ENCODE measurements at places on chromosomes 2 and 18.
A peak's percentile ranks its signal among the peaks of the same experiment; 100 is the strongest.

DNA sequence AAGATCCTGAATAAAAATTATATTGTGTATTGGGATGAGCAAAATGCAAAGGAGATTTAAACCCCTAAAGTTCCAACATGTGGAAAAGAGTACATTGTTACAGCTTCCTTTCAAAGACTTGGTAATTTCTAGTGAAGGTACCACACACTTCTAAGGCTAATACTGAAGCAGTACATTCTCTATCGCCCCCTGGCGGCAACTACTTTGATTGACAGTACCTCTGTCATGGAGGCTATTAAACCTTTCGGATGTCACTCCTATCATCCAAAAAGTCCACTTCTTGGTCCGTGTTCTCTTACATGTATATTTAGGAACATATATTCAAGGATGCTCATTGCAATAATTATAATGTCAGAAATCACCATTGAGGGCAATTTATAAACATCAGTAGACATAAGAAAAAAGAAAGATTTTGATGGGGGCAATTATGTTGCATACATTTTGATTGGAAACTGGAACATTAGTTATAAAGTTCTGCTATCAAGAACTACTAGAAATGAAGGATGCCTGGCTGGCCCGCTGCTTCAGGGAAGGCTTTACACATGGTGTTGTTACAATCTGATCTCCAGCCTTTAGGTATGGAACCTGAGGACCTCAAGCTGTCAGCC is 601.6 kb downstream of the CPS1 start:
- peak; percentile 41 for DNase-seq

DNA sequence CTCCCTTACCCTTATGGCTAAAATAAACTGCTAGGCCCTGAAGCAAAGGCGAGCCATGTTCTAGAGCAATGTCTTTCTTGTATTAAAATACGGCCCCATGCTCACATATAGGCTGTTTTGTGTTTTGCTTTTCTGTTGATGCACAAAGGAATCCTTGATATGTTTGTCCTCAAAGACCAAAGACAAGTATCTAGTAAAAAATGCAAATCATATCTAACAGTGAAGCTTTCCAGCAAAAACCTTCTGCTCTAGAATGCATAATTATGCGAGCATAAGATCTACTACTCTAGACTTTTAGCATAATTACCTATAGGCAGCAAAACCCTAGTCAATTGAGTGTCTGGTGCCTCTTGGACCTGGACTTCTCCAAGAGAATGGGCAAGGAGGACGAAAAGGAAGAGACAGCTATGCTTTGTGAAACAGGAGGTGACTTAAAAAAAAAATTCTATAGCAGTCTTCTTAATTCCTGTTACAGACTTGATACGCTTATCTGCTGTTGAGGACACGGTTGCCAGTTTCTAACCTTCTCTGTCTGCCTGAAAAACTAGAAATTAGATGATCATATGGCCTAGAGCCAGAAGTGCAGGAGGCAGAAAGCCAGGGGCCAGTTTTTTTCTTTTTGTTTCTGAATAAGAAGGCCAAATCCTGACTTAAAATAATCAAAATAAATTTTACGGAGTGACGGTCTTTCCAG is 1.5 kb upstream of the AMMECR1L start:
- no peak for DNase-seq

DNA sequence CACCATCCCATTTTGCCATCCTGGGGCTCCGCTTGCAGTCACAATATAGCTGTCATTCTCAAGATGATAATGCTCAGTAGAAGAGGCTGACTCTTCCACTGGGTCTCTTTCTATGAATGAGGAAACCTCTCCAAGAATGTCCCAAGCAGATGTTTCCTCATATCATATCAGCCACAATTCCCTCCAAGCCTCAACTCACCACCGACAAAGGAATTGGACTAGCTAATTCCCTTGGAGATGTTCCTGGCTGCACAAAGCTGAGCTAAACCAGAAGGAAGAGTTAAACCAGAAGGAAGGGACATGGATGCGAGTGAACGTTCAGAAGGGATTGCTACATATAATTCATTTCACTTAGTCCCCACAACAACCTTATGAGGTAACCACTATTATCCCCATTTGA is 65.0 kb upstream of the NPAS2 start:
- no peak for DNase-seq

DNA sequence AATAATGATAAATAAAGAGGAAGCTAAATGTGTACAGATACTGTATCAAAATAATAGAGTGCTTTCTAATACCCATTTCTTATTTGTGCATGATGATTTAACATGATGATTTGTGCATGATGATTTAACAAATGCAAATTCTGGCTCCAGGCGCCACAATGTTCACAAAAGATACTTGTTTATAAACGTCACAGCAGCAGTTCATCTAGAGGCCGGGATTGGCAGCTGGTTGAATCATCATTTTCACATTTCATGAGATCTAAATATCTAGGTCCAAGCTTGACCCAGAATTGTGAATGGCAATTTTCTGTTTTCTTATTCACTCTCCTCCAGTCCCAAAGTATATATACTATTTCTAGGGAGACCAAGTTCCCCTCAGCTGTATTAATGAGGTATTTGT is 322.0 kb downstream of the SUCLG1 start:
- no peak for DNase-seq

- no peak for DNase-seq
These were observed 97.9 kb upstream of the IL1R2 start for GRCh38 chr2:101893681-101894381.

DNA sequence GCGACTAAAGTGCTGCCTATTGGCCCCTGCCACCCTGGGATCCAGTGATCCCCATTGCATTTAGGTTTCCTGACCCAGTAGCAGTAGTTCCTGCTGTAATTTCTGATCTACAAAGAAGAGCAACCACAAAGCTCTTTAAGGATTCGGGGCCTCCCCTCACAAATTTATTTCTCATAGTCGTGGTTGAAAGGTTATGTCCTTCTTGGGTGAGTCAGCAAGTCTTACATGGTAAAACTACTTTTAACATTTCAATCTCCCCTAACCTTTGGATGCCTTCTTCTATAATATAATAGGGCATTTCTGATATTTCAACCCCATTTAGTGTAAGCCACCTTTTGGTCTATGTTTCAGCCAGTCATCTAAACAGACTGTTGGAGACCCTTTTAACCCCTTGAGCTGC is 14.9 kb downstream of the PIKFYVE start:
- DNase-seq, result no peak

- DNase-seq, result no peak
These were observed 1183.2 kb upstream of the ACVR2A start for GRCh38 chr2:146661473-146662096.

- DNase-seq, result no peak
These were observed 197.4 kb upstream of the HDAC4 start for GRCh38 chr2:239598011-239598731.

- DNase-seq, result no peak
These were observed 12.0 kb downstream of the DNAJC10 start for GRCh38 chr2:182728014-182728413.

- DNase-seq, result no peak
These were observed 1517.5 kb upstream of the PIK3C3 start for GRCh38 chr18:40437517-40437916.

- no peak for DNase-seq
These were observed 494 bp downstream of the ANKZF1 start for GRCh38 chr2:219230059-219230540.

GRCh38 chr2:185990861-185991525 is 252.4 kb downstream of the FSIP2 start:
- no peak for DNase-seq

DNA sequence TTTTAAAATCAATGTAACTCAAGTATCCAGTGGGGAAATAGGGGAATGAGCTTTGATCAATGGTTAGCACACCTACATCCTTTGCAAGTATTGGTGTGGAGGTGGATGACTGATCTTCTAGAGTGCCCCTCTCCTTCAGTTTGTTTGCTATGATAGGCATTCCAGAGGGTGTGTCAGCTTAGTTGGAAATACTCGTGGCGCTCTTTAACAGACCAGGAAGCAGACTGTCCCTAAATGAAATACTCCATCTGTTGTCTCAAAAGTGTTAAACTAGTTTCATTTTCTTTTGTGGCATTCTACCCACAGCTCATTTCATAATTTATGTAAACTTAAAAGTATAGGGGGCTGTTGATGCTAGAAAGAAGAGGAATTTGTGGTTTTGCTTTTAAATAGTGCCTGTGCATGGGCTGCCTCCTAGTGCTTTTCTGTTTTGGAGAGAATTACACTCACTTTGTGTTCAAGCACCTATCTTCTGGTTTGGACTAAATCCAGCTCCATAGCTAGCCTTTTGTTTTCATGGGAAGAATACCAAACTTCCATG is 66.2 kb downstream of the STAT1 start:
- no peak for DNase-seq

GRCh38 chr2:124915567-124915966 is 890.5 kb downstream of the CNTNAP5 start:
- DNase-seq, result no peak

DNA sequence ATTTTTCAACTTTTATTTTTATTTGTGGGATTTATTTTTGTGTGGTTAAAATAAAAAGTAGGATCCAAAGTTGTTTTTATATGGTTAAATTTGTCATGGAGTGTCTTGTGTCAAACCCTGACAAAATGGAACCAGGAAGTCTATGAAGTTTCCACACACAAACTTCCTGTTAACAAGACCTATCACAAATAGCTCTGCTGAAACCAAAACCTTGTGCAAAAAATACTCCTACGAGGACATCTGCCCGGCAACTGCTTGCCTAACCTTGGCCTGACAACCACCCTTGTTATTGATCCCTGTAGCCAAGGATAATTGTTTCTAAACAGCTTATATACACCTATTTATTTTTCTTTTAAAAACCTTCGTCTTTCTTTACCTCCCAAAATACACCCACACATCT is 389.6 kb downstream of the TRIB2 start:
- DNase-seq, result no peak

DNA sequence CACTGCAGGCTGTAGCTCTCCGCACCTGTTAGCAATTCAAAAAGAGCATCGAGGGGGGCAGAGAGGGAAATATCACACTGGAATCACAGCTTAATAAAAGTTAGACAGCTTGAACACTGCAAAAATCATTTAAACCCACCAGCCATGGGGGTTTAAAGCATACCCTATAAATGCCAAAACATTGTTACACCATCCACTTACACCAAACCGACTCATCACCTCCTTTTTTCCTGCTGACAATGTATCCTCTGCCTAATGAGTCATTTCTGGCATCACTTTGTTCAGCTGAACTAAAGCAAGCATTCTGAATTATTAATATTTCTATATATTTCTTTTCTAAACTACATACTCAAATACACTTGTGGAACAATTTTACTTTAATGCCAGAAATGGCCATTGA is 21.6 kb downstream of the MC4R start:
- DNase-seq, result no peak

GRCh38 chr2:192099742-192100141 is 95.0 kb downstream of the TMEFF2 start:
- DNase-seq, result no peak

DNA sequence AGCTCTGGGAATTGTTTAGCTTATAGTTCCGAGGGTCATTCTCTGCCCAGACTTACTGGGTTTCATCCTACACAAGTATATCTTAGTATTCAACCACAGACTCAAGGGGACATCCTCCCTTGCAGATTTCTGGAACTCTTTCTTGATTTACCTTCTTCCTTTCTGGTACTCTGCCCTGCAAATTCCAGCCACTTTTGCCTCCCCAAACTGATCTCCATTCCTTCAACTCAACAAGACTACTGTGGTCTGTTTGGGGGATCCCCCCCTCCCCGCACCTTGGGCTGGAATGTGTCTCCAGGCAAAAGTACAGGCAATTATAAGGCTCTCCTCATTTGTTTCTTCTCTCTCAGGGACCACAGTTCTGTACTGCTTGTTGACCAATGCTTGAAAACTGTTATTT is 13.4 kb downstream of the PHOSPHO2 start:
- DNase-seq, result no peak

DNA sequence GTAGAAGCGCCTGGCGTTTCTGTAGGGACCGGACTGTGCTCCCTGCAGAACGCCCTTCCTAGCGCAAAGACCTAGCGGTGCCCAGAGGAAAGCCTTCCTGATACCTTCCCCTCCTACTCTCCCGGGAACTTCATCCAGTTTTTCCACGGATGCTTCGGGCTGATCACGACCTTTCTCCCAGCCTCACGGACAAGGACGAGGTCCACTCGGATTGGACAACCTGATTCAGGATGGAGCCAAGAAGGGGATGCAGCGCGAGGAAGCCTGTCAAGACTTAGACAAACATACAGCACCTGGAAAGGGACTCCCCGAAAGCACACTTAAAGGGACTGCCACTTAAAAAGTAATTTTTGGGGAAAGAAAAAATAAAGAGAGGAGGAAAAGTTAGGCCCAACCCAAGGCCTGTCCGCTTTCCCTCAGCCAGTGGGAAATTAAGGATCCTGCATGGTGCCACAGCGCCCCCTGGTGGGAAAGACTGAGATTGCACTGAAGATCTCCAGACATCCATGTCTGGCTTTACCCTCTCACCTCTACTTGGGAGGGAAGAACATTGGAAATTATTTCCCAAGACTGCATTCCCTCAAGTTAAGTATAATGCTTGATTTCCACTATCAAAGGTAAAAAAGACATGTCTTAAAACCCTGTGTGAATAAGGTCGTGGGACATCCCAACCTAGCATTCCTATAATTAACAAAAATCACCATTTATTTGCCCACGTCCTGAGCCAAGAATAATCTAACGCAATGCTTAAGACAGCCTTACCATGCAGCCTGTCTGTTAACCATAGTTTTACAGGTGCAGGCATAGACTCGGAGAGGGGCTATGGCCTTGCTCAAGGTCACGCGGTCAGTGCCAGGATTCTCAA is 13.4 kb upstream of the COPS8 start:
- DNase-seq, result peak; percentile 41

DNA sequence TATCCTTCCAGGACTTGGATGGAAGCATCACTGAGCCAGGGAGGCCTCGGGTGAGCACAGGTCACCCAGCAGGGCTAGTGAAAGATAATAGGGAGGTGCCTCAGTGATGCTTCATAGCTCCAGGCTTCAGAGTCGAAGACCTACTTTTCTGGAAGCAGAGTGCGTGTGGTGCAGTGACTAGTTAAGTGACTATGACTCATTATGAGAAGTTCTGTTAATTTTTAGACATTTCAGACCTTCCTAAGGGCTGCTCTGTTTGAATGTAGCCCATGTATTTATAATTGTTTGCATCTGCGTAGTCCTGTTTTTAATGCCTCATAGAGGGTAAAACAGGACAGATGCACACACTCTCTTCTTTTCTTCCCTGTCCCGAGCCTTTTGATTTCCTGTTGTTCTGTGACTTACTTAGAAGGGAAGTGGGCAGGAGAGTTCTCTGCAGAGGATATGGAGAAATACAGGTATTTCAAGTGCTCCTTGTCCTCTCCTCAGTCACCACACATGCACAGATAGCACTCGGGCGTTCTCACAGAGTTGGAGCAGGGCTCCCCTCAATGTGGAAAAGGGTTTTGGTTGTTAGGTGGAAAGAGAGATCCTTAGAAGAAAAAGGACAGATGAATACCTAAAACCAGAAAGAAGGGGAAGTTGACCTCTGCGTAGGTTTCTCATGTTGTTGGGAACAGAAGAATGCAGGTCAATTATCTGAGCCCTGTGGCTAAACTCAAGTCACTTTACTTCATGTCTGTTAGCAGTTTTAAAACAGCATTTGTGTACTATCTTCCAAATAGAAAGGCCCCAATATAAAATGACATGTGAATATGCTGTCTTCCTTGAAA is 34.7 kb downstream of the RALB start:
- no peak for DNase-seq
